Type B pancreatic cell (in vitro differentiated cells): ENCODE measurements at places on chromosomes 4 and X. TPM values are rescaled to one million over a fixed set of nuclear protein-coding genes. Genes with fewer than 3 reads are reported as not detected.
A peak's percentile ranks its signal among the peaks of the same experiment; 100 is the strongest.

DNA sequence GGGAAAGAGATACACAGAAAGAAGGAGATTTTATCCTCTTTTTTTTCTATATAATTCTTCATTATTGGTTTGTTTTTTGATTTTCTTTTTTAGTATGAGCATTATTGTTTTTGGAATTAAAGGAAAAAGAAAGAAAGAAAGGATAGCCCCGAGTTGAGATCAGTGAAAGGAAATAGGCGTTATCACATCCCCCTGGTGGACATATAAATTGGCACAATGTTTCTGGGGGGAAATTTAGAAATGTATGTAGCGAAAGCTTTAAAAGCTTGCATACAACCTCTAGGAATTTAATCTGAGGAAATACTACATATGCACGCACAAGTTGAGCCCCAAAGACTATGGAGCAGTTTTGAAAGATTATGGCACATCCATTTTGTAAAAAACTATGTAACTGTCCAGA lies 226.3 kb upstream of the LDB2 start:
- no peaks in the 10 kb centered on the region for H3K4me1 ChIP-seq
- DNase-seq: no peak
- H3K4me3 ChIP-seq: no peak overlapping the region
- no peak overlapping the region for H3K27ac ChIP-seq
- no peaks in the 10 kb centered on the region for H3K27me3 ChIP-seq

GRCh38 chrX:19840899-19841648 lies 46.3 kb downstream of the SH3KBP1 start:
- H3K27ac ChIP-seq: no peak overlapping the region
- peaks cover 9% of the 10 kb centered on the region for H3K4me1 ChIP-seq
- H3K36me3 ChIP-seq: no peaks in the 10 kb centered on the region
- no peak overlapping the region for H3K4me3 ChIP-seq

DNA sequence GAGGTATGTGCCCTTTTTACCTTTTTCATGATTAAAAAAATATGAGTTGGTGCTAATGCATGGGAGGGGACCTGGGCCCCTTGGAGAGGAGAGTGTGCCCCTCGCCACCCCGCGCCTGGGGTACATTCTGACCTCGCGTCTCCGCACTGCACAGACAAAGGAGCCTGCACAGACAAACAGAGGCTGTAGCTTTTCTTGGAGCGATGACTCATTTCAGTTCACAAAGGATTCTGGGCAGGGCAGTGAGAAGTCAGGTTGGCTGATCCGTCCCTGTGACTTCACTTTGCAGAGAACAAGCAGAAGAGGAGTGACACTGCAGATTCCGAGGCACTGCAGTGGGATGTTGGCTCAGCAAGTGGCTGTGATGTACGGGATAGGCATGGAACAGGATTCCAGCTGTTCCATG lies 82.9 kb downstream of the STOX2 start:
- peaks cover 5% of the 10 kb centered on the region for H3K4me1 ChIP-seq
- H3K27me3 ChIP-seq: no peaks in the 10 kb centered on the region
- no peak overlapping the region for H3K4me3 ChIP-seq
- H3K27ac ChIP-seq: no peak overlapping the region
- no peak for DNase-seq

TXLNG gene
- total RNA-seq: 24.5 and 27.3 TPM in 2 replicates

UBQLN2 gene
- 41.2 and 41.4 TPM in 2 replicates for total RNA-seq

DNA sequence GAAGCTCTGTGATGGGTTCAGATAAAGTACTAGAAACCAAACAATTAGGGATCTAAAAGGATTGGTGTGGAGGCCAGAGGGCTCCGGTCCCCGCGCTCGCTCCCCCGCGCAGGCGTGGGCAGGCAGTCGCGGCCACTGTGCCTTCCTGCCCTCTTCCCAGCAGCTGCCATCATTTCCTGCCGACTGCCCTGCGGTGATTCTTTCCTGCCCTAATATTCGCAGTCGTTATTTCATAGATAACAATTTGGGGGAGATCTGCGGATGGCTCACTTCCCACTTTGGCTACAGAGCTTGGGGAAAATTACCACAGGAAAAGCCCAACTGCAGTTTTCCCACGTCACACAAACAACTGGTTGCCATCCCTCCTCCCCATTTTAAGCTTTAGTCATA lies 2.2 kb downstream of the GRIA2 start:
- peak overlapping the region; percentile 68 for H3K27ac ChIP-seq
- peak overlapping the region; percentile 95 for H3K4me3 ChIP-seq
- no peak for DNase-seq

- no peak for DNase-seq
- no peaks in the 10 kb centered on the region for H3K27me3 ChIP-seq
- no peaks in the 10 kb centered on the region for H3K36me3 ChIP-seq
- H3K4me1 ChIP-seq: no peaks in the 10 kb centered on the region
- no peak overlapping the region for H3K27ac ChIP-seq
These were observed 38.6 kb downstream of the SLITRK2 start for GRCh38 chrX:145856181-145856580.

DNA sequence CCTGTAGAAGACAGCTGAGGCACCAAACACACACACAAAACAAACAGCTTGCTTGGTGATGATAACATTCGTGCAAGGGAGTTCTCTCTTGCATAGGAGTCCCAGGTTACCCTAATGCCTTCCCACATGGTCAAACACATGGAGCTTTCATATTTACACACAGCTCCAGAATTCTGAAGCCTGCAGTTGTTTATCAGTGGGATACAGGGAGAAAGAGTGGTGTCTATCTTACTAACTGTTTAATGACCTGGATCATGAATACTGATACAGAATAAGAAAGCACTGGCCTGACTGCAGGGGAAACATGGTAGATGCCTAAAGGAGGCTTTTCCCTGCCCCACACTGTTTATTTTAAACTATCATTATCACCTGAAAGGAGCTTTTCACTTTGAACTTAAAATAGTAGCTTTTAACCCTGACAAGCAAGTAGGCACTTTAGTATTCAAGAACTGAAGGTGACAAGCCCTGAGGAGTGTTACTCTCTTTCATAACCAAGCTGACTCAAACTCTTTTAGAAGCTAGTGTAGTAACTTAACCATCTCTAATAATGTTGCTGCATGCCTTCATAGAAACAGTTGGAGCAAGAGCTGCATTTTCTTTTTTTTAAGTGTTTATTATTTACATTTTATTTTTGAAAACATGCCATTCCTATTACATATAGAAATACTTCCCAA lies 15.6 kb downstream of the TET2 start:
- no peak overlapping the region for H3K4me3 ChIP-seq
- no peak overlapping the region for H3K27ac ChIP-seq
- peaks cover 10% of the 10 kb centered on the region for H3K4me1 ChIP-seq
- peaks cover 14% of the 10 kb centered on the region for H3K36me3 ChIP-seq
- DNase-seq: no peak

PRPS1 gene
- total RNA-seq: 22.6 and 45.1 TPM in 2 replicates

DNA sequence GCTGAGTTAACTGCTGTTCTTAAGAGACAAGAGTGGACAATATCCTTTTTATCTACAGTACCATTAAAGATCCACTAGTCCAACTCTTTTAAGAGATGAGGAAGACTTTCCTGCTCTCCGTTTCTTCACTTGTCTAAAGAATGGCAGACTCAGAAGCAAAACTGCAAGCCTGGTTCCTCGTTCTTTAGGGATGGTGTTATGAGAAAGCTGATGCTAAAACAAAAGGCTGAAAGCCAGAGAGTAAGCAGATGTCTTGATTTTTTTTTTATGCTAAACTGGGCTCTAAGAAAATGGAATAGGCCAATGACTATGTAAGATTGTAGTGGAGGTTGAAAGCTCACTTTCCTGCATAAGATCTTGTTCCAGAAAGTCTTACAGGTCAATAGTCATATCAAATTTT lies 78.1 kb downstream of the CNGA2 start:
- H3K4me3 ChIP-seq: no peak overlapping the region
- no peak overlapping the region for H3K27ac ChIP-seq
- H3K36me3 ChIP-seq: no peaks in the 10 kb centered on the region
- H3K27me3 ChIP-seq: no peaks in the 10 kb centered on the region

GRCh38 chr4:99846891-99847290 lies 30.3 kb downstream of the DAPP1 start:
- H3K36me3 ChIP-seq: no peaks in the 10 kb centered on the region
- H3K4me1 ChIP-seq: no peaks in the 10 kb centered on the region
- H3K27ac ChIP-seq: no peak overlapping the region

DNA sequence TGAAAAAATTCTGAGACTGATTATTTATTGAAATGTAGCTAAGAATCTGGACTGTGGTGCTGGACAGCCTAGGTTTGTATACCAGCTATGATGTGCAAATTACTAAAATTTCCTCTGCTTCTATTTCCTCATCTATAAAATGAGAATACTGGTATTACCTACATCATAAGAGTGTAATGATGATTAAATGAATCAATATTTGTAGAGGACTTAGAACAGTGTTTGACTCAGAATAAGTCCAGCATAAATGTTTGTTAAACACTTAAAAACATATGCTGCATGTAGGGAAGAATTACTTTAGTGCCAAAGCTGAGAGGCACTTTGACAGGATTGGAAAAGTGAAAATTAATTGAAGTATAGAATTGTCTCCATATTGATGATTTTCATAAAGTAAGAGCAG lies 55.3 kb upstream of the TMPRSS11F start:
- no peaks in the 10 kb centered on the region for H3K36me3 ChIP-seq
- H3K4me3 ChIP-seq: no peak overlapping the region
- H3K27ac ChIP-seq: no peak overlapping the region
- no peaks in the 10 kb centered on the region for H3K27me3 ChIP-seq
- H3K4me1 ChIP-seq: no peaks in the 10 kb centered on the region

DNA sequence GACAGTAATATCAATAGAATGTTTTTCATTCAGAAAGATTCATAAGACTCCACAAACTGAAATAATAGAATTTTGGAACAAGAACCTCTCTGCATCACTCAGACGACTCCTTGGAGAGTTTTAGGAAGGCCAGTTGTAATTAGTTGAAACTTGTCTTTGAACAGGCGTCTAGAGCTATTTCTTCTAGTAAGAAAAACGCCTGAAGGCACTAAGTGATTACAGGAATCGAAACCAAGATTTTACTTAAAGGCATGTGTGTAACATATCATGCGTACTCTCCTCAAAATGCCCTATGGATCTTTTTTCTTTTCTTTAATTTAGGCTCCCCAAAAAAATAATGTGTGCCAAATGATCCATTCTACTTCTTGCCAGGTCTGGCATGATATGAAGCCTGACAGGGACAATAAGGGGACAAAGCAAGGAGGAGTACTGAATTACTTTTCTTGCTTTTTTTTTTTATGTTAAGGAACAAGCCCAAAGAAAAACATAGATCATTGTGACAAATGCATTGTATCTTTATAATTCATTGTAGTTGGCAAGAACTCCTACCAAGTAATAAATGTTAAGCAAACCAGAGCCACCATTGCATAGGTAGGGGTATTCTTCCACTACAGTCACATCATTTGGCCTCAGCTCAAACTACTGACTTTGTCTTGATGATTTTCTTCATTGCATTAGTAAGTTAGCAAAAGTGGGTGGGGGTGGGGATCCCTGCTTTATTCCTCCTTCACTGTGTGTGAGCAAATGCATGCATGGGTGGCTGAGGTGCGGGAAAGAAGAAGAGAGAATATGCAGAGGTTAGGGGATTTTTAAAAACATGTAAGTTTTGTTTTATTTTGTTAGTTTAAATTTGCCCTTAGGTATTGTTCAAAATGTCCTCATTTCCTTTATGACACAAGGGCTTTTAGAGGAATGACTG lies 79.9 kb upstream of the ATOH1 start:
- no peaks in the 10 kb centered on the region for H3K36me3 ChIP-seq
- peaks cover 30% of the 10 kb centered on the region for H3K4me1 ChIP-seq
- H3K4me3 ChIP-seq: peak overlapping the region; percentile 3

DNA sequence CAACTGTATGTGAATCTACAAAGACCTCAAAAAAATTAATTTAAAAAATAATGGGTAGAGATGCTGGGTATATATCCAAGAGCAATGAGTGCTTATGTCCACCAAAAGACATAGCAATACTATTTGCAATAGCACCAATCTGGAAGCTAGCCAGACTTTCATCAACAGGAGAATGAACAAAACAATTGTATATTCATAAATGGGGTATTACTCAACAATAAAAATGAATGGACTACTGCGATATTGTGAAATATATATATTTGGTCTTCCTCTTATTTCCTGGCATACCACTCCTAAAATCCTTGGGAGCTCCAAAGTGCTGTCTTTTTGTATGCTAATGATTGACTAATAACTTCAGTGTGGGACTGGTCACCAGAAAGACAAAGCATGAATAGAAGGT lies 77.5 kb downstream of the MSN start:
- H3K27me3 ChIP-seq: no peaks in the 10 kb centered on the region
- H3K36me3 ChIP-seq: no peaks in the 10 kb centered on the region
- DNase-seq: no peak
- no peak overlapping the region for H3K27ac ChIP-seq
- no peaks in the 10 kb centered on the region for H3K4me1 ChIP-seq

GRCh38 chrX:111007238-111007637 lies 88.8 kb upstream of the PAK3 start:
- H3K4me3 ChIP-seq: no peak overlapping the region
- H3K27ac ChIP-seq: no peak overlapping the region
- H3K4me1 ChIP-seq: peaks cover 5% of the 10 kb centered on the region
- H3K27me3 ChIP-seq: peaks cover 16% of the 10 kb centered on the region

- no peak overlapping the region for H3K27ac ChIP-seq
- H3K4me1 ChIP-seq: peaks cover 10% of the 10 kb centered on the region
- H3K4me3 ChIP-seq: no peak overlapping the region
- DNase-seq: no peak
- H3K27me3 ChIP-seq: peaks cover 6% of the 10 kb centered on the region
- no peaks in the 10 kb centered on the region for H3K36me3 ChIP-seq
These were observed 10.4 kb downstream of the FAM53A start for GRCh38 chr4:1673671-1674070.

GRCh38 chr4:168981942-168982341 lies 28.1 kb downstream of the CBR4 start:
- H3K27ac ChIP-seq: no peak overlapping the region
- H3K27me3 ChIP-seq: no peaks in the 10 kb centered on the region
- H3K36me3 ChIP-seq: peaks cover 52% of the 10 kb centered on the region
- no peaks in the 10 kb centered on the region for H3K4me1 ChIP-seq
- no peak overlapping the region for H3K4me3 ChIP-seq

DNA sequence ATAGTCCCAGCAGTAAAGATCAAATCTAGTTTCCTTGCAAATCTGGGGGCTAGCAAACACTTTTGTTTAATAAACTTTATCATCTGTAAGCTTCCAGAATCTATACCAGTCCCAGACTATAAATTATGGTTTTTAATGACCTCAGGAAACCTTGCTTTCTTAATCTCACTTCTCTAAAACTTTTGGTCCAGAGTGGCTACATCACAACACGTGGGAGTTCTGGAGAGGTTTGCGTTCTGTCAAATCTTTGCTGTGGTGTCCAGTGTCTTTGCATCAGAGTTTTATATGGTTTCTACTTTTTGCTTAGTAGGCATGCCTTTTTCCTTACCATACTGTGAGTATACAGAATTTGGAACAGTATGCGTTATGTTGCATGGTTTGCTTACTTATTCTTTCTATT lies 193.9 kb downstream of the ANK2 start:
- H3K27me3 ChIP-seq: no peaks in the 10 kb centered on the region
- H3K4me3 ChIP-seq: no peak overlapping the region
- DNase-seq: no peak
- H3K36me3 ChIP-seq: no peaks in the 10 kb centered on the region

- H3K4me3 ChIP-seq: no peak overlapping the region
- DNase-seq: no peak
- no peaks in the 10 kb centered on the region for H3K4me1 ChIP-seq
- H3K27ac ChIP-seq: no peak overlapping the region
- no peaks in the 10 kb centered on the region for H3K36me3 ChIP-seq
- no peaks in the 10 kb centered on the region for H3K27me3 ChIP-seq
These were observed 228.4 kb upstream of the VCX start for GRCh38 chrX:7614616-7615015.

SUPT20HL1 gene
- total RNA-seq: not detected in 2 replicates

GRCh38 chrX:130051176-130051845 lies 59.0 kb downstream of the ELF4 start:
- H3K4me3 ChIP-seq: no peak overlapping the region
- peaks cover 5% of the 10 kb centered on the region for H3K4me1 ChIP-seq
- no peak overlapping the region for H3K27ac ChIP-seq
- no peaks in the 10 kb centered on the region for H3K27me3 ChIP-seq
